ENCODE measurements at places on chromosomes 5 and 9.
A peak's percentile ranks its signal among the peaks of the same experiment; 100 is the strongest.

GRCh38 chr9:7123743-7124142 lies 366.0 kb downstream of the KDM4C start:
- no peak for DNase-seq

- DNase-seq: no peak
Observed at GRCh38 chr5:27814983-27815382, 776.6 kb upstream of the CDH9 start.

DNA sequence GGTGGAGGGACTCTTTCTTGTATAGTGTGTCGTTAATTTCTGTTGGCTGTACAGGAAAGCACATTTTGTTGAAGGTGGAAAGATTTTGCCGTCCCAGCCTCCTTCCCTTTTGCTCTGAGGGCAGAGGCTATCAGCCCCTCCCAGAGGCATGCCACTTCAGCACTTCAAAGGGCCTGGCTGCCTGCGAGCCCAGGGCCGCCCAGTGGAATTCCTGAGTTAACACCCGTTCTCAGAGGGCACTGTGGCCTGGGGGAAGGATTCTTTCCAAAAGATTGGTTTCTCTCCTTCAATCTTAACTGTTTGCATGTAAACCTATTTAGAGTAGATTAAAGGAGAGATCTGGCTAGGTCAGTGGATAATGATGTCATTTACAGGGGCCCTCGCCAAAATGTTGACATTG lies 238.6 kb downstream of the FANCC start:
- no peak for DNase-seq

DNA sequence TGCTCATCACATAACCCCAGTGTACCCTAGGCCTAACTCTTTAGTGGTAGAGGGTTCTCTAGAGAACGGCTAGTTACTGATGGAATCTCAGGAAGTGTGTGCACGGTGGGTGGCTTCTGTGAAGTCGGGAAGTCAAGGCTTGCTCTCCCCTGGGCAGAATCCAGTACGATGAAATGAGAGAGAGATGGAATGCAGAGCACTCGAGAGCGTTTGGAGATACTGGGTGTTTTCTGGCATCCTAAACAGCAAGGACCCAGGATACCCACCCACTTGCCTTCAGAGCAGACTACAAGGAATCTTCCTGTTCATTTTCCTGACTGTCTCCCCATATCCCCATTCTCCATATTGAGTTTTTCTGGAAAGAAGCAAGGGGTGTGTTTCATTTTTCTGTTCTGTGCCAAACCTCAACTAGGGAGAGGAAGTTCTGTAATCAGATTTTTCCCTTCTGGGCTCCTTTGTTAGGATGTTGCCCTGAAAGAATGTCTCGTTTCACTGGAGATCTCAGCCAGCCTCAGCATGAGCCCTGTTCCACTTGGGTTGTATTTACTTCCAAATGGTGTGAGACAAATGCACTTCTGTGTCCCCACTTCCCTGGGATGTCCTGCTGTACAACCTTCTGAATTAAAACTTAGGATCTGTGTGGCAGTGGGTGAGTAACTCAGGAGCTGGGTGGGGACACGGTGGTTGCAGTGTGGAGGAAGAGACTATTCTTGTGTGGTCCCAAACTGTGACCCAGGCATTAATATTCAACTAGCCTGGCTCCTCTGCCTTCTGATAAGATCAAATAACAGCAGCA lies 108.9 kb upstream of the SPRY4 start:
- no peak for DNase-seq

DNA sequence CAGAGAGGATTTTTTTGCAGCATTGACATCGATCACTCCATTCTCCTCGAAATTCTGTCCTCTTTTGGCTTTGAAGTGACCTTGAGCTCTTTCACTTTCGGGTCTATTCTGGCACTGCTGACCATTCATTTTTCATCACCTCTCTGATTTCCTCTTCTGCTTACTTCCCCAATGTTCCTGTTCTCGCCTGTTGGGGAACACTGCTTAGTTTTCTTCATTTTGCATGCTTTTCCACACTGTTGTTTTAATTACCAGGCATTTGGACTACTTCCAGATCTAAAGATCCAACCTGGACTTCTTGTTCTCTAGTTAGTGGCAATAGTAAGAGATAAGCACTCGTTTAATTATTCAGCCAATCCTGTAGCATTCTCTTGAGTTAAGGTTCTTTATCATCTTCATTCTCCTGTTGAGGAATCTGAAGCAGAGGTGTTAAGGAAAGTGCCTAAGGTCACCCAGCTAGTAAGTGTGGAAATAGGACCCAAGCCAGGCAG lies 53.4 kb downstream of the MAN2A1 start:
- DNase-seq: no peak

DNA sequence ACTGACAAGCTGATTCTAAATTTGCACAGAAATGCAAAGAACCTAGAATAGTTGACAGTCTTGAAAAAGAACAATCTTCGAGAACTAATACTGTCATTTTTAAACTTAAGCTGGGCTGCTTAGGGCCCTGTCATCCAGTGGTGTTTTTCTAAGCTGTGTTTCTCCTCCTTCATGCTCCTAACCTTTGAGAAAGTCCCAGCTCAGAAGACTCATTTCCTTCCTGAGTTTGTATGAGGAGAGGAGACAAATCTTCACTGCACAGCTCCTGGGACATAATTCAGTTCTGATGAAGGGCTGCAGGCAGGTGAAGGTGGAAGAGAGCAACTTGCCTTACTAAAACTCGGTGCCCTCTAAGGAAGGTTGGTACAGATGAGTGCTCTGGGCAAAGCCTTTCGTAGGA lies 109.5 kb upstream of the ANKRD55 start:
- DNase-seq: no peak

GRCh38 chr5:99694884-99695283 lies 766.1 kb upstream of the CHD1 start:
- DNase-seq: no peak

- DNase-seq: no peak
Observed at GRCh38 chr5:107300721-107301327, 369.9 kb downstream of the EFNA5 start.

- DNase-seq: no peak
Observed at GRCh38 chr5:121174351-121174750, 677.3 kb upstream of the FTMT start.

- DNase-seq: peak; percentile 79
Observed at GRCh38 chr5:79235261-79235633, 684 bp upstream of the JMY start.

DNA sequence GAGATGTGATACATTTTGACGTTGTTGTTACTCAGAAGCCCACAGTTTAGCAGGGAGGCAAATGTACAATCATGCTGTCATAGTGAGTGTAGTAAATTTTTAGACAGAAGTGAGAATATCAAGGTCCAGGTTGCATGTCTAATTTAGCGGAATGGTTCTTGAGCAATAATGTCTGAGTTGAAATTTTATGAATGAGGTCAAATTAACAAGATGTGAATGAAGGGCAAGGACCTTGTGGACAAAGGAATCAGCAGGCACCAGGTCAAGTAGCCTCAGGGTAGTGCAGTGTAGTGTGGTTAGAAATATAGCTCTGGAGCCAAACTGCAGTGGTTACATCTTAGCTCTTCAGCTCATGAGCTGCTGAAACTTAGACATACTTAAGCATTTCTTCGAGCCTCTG lies 36.2 kb downstream of the TNFSF8 start:
- no peak for DNase-seq

GRCh38 chr9:107952773-107953172 lies 463.2 kb upstream of the KLF4 start:
- no peak for DNase-seq

GRCh38 chr5:72488756-72489155 lies 18.5 kb downstream of the ZNF366 start:
- no peak for DNase-seq

GRCh38 chr5:35306716-35307365 lies 76.6 kb upstream of the PRLR start:
- DNase-seq: no peak

DNA sequence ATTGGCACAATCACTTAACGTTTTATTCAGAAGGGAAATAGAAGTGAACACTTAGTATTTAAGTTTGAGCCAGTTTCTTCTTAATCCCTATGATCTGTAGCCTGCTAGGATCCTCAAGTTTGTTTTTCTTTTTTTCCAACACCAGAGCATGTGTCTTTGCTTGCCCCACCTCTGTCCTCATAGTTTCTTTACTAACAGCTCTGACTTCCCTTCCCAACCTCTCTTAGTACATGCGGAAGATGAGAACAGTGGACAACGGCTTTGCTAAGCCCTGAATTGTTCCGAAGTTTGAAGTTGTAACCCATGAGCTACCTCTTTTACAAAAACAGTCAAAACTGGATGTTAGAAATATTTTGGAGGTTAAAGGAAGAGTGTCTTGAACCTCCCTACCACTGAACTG lies 61.7 kb upstream of the TAF11L2 start:
- DNase-seq: no peak

GRCh38 chr9:121939643-121940042 lies 153.5 kb downstream of the TTLL11 start:
- DNase-seq: no peak

GRCh38 chr5:177232358-177232757 lies 71.2 kb downstream of the RAB24 start:
- DNase-seq: no peak

DNA sequence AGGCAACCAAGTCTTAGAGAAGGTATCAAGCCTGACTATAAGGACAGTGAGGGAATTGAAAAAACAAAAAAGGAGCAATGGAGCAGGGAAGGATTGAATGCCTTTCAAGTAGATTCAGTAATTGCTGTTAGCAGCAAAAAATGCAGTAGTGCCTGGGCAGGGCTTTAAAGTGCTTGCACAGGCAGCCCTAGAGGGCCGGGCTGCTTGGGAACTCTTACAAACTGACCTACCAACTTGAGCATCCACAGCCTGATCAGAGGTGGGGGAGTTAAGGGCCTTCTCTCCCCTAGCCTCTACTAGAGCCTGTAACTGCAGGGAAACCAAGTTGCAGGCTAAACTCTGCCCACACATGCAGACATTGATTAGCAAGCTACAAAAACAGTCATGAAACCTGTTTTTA lies 19.4 kb downstream of the FXN start:
- DNase-seq: no peak

- DNase-seq: no peak
Observed at GRCh38 chr5:32721626-32722025, 10.5 kb downstream of the NPR3 start.

DNA sequence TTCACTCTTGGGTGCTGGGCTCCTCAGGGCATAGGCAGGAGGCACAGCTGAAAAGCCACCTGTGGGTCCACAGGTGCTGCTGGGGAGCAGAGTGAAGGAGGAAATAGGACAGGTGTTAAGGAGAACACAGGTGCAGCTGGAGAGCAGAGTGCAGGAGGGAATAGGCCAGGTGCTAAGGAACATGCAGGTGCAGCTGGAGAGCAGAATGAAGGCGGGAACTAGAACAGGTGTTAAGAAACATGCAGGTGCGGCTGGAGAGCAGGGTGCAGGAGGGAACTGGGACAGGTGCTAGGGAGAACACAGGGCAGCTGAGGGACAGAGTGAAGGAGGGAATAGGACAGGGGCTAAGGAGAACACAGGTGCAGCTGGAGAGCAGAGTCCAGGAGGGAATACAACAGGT lies 43.8 kb upstream of the PLEKHG4B start:
- DNase-seq: no peak

DNA sequence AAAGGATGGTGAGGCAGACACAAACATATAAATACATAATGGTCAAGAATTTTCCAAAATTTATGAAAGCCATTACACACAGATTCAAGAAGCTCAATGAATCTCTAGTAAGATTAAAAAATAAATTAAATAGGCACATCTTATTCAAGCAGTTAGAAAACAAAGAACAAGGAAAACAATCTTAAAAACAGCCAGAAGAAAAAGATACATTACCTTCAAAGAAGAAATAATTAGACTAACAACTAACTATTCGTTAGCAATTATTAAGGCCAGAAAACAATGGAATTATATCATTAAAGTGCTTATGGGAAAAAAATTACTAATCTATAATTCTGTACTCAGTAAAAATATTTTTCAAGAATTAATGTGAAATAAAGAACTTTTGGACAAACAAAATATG lies 593.1 kb downstream of the EBF1 start:
- DNase-seq: no peak

DNA sequence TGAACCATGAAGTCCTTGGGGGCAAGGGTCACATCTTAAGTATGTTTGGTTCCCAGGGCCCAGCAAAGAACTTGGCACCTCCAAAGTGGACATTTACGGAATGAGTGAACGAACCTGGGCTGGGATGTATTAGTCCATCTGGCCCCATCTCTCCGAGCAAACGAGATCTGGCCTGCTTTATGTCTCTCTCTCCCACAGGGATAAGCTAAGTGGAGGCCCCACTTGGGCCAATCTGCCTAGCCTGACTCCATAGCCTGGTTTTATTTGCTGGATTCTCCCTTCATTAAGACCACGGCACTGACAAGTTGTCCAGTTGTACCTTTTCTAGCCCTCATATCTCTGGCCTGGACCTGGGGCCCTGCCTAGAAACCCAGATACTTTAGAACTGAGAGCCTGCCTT lies 2.1 kb downstream of the TTLL11 start:
- DNase-seq: no peak

- peak; percentile 1 for DNase-seq
Observed at GRCh38 chr5:15995341-15996052, 184.1 kb downstream of the MARCHF11 start.

DNA sequence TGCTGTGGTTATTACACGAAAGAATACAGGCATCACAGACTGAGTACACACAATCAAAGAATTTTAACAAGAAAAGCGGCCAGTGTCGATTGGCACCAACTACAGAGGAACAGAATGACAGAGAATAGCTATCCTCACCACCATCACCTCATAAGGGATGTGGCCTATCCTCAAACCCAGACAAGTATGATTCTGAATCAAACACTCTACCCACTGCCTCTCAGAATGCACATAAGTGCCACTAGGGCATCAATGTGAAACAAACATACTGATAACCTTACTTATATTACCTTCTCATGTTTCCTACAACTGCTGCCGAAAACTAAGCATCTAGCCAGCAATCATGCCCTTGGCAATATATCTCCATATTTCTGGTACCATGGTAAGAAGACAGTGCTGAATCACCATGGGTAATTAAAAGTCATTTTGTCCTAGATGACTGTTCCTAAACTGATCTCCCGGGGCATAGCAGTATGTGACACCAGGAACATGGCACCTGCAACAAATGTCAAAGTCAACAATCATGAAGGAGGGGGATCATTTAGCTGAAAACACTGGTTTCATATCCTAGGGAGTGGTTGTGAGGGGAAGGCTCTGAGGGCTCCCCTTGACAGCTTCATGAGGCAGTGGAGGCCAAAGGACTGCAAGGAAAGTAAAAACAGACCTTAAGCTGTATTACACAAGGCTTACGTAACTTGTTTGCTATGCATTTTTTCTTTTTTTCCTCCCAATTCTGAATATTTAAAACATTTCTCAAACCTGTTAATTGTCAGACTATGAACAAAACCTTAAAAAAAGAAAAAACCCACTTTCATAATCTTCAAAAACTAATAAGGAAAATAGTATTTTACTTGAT lies 88.3 kb downstream of the LHFPL2 start:
- DNase-seq: peak; percentile 80

GRCh38 chr9:21965401-21965951 lies 28.7 kb downstream of the CDKN2A start:
- DNase-seq: peak; percentile 62

DNA sequence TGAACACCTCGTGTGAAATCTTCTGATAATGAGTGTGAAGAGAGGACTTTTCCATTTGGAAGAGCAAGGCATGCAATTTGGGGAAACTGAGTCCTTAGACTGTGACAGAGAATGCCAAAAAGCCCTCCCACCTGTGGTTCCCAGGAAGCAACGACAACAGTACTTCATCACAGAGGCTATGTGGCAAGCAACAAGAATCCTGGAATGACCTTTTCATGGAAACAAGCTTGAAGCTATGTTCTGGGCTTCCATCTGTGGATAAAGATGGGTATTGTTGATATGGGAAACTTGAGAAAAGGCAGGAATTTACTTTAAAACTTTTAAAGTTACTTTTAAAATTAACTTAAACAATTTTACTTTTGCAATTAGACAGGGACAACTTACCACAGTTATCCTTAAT lies 131.2 kb upstream of the ANKH start:
- DNase-seq: no peak

- DNase-seq: no peak
Observed at GRCh38 chr5:132423438-132423898, 54.0 kb downstream of the SLC22A5 start.

All from activated CD4-positive, alpha-beta T cell treated with anti-CD3 and anti-CD28 coated beads, Interleukin-10, Interleukin-2, amounts not matched to agents 100 ng/mL and 50 ng/mL, durations not matched to agents 16 hours and 8 hours (primary cell).